HS-27A (cell line): ENCODE measurements at places on chromosomes 13 and 19.

- DNase-seq = no peak
Measured at GRCh38 chr13:24074678-24075077, 85.8 kb upstream of the SPATA13 start.

DNA sequence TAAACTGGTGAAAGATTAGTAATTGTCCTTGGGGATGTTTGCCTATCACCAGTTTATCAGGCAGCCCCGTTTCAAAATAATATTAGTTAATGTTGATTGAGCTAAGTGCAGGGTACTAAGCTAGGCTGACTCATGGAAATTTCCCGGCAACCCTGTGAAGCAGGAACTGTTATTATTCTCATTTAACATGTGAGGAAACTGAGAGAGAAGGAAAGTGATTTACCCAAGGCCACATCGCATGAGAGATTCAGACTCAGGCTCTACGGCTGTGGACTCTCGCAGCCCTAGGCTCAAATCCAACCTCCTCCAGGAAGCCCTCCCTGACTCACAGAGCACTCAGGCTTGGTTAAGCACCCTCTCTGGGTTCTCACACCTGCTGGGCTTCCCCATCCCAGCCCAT, 19.7 kb downstream of the CLPTM1 start:
- DNase-seq = no peak

GRCh38 chr13:67568205-67568604, 338.1 kb upstream of the PCDH9 start:
- no peak for DNase-seq

DNA sequence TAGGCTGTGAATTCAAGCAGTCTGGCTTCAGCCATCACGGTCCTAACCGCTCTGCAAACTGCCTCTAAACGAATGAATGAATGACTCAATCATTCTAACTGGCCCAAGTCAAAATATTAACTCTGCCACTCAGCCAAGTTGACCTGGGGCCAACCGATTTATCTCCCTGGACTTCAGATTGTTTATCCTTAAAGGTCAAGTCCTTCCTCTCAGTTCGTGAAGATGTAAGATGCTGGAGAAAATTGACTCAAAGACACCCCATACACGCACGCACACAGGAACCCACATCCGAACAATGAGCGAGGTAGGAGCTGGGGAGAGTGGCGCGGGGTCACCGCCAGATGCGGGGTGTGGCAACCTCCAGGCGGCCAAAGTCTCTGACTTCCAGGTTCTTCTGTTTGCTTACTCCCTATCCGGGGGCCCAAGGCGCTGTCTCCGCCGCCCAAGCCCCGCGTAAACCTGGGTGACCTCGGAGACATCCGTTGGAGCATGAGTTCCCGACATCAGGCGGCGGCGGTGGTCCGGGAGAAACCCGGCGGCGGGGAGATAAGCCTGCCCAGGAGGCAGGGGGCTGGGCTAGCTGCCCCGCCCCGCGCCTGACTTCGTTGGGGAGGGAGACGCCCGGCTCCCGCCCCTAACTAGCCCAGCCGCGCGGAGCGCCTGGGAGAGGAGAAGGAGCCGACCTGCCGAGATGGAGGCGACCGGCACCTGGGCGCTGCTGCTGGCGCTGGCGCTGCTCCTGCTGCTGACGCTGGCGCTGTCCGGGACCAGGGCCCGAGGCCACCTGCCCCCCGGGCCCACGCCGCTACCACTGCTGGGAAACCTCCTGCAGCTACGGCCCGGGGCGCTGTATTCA, at the start of gene CYP2S1:
Gene CYP2S1 (plus strand): TSS at position 646 of the 856 bp plus-strand sequence. CDS start 46 bp downstream, at position 692.
- no peak for DNase-seq

- no peak for DNase-seq
Measured at GRCh38 chr19:45279587-45280192, 28.6 kb downstream of the MARK4 start.

- no peak for DNase-seq
Measured at GRCh38 chr13:37201081-37201480, 95.6 kb upstream of the CSNK1A1L start.

DNA sequence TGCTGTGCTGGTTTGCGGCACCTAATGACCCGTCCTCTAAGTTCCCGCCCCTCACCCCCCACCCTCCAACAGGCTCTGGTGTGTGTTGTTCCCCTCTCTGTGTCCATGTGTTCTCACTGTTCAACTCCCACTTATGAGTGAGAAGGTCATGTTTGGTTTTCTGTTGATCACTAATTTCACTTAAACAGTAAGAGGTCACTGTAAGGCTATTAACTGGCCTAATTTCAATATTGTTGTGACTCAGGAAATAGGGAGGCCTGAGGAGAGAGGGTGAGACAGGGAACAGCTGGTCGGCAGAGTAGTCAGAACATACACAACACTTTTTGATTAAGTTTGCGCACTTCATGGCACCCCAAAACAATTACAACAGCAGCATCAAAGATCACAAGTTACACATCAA, 15.6 kb downstream of the TUBGCP3 start:
- no peak for DNase-seq

DNA sequence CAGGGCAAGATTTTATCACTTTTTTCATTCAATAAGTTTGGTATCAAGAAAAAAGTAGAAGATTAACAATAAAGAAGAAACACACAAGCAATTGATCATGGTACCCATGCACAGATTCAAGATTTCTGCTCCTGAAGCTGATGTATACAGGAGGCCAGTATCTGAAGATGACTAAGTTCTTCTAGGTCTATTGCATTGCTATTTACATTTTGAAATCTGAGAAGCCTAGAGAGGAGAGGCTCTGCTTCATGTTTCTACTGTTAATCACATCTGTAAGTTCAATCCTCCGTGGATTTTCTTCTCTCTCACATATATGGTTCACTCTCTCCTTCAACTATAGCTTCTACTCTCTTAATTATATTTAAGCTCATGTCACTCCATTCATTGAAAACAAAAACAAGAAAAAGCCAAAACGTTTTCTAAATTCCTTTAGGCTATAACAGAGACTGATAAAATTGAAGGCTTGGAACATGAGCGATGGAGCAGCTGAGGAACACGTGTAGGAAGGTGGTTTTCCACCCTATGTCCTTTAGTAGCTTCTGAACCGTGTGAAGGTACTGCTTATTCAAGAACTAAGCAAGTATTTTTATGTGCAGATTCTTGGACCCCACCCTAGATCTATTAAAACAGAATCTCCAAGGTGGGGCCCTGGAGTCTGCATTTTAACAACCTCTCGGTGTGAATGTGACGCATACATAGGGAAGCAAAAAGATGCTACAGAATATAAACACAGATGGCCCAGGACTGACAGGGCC, 198.2 kb downstream of the EFNB2 start:
- no peak for DNase-seq

DNA sequence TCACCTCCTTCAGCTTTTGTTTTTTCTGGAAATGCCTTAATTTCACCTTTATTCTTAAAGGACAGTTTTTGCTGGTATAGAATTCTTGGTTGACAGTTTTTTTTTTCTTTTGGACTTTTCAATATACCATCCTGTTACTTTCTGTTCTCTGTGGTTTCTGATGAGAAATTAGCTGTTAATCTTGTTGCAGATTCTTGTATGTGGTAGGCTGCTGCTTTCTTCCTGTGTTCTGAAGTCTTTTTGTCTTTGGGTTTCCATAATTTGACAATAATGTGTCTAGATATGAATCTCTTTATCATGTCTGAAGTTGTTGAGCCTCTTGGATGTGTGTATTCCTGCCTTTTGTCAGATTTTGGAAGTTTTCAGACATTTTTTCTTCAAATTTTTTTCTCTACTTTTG, 12.0 kb downstream of the ZNF283 start:
- no peak for DNase-seq

DNA sequence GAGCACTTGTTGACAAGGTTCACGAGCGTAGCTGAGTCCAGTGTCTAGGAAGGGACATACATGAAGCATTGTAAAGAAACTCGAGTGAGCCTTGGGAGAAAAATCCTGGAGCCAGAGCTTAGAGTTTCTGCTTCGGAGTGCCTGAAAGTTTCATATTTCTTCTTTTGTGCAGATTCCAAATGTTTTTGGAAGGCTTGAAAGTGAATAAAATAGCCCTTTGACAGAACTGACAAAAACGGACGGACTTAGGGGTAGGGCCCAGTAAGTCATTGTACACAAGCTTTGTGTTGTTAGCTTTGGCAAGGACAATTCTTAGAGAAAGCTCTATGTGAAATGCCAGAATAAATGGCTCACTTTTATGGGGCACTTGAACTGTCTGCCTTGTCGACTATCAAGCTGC, 2.8 kb downstream of the RNF113B start:
- no peak for DNase-seq

DNA sequence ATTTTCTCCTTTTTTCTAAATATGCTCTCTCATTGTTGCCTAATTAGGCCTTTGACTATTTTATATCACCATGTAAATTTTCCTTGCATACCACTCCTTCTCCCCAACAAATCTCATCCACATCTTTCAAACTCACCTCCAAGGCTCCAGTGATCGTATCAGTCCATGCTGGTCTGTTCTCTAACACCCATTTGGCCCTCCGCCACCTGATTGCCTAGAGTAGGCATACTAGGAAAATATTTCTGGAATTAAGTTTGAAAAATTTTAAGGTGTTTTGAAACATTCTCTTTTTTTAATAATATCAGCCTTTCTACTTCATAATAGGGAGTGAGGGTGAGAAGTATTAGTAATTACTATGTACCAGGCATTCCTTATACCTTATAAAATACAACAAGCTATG, 473.9 kb downstream of the FGF9 start:
- DNase-seq = no peak

- no peak for DNase-seq
Measured at GRCh38 chr19:42532891-42533290, 4.6 kb upstream of the CEACAM1 start.

GRCh38 chr19:33797802-33798671, 1.4 kb downstream of the KCTD15 start:
- no peak for DNase-seq

GRCh38 chr19:41928754-41929535, 696 bp upstream of the ERFL start:
- DNase-seq = no peak

GRCh38 chr13:95207769-95208366, 93.4 kb downstream of the ABCC4 start:
- DNase-seq = no peak

- no peak for DNase-seq
Measured at GRCh38 chr19:9782338-9782737, 13.8 kb upstream of the ZNF846 start.

DNA sequence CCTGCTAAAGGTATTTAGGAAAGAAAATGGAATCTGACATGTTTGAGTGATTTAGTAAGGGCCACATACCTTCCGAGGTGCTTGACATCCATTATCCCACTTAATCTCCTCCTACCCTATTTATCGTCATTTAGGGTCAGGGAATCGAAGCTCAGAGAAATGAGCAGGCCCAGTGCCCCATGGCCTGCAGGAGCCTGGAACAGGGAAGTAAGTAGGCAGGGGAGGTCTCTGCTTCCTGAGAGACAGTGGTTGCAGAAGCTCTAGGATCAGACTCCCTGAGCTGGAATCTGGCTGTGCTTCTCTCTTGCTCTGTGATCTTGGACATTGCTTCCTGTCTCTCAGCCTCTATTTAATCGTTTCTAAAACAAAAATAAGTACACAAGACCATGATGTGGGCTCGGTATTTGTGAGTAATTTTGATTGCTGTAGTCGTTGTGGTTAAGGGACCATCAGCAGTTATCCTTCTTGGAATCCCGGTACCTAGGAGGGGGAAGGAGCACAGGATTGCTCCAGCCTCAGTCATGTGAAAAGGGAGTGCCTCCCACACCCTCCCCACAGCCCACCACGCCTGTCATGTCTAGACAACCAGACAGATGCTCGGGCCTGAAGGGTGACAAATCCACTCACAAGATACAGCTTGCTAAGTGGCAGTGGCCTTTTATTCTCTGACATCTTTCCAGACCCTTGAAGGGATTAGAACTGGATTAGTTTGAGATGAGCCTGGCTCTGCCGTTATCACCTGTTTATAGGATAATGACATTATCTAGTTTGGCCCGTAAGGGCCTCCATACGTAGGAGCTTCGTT, 169.2 kb upstream of the TSHZ3 start:
- no peak for DNase-seq

DNA sequence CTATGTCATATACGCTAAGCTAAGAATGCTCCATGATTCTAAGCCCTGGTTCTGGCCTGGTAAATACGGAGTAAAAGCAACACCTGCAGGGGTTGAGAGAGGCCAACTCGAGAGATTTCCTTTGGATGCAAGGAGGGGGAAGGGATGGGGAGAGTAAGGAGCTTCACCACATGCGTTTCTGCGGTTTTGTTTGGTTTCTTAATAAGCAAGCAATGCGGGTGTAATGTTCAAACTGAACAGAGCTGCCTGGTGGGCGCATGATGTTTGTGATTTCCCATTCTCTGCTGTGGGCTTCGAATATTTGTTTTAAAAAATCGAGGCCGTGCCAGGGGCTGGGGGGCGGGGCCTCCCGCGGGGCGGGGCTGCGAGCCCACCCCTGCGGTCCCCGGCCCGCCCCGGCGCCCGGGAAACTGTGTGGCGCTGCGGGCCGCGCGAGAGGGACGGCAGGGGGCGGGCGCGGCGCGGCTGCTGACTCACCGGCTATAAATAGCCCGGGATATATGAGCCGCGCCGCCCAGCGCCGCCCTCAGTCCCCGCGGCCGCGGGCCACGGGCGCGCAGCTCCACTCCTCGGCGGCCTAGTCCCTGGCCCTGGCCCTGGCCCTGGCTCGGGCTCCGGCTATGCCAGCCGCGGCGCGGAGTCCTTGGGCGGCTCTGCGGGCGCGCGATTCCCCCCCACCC, 5.1 kb downstream of the BBC3 start:
- no peak for DNase-seq

DNA sequence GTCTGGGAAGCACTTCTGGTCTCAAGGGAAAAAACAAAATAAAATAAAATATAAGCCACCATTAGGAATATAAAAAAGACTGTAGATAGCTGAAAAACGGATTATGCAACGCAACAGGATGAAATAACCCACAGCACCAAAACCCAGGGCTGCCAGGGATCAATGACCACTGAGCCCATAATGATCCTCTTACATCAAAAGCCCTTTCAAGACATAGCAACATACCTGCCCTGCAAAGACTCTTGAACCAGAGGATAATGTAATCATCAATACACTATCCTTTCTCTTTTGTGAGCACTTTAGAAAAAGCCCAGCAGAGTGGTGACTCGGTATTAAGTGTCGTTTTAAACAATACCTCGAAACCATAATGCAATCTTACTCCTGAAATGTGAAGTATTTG, 235.0 kb upstream of the SOX21 start:
- no peak for DNase-seq

DNA sequence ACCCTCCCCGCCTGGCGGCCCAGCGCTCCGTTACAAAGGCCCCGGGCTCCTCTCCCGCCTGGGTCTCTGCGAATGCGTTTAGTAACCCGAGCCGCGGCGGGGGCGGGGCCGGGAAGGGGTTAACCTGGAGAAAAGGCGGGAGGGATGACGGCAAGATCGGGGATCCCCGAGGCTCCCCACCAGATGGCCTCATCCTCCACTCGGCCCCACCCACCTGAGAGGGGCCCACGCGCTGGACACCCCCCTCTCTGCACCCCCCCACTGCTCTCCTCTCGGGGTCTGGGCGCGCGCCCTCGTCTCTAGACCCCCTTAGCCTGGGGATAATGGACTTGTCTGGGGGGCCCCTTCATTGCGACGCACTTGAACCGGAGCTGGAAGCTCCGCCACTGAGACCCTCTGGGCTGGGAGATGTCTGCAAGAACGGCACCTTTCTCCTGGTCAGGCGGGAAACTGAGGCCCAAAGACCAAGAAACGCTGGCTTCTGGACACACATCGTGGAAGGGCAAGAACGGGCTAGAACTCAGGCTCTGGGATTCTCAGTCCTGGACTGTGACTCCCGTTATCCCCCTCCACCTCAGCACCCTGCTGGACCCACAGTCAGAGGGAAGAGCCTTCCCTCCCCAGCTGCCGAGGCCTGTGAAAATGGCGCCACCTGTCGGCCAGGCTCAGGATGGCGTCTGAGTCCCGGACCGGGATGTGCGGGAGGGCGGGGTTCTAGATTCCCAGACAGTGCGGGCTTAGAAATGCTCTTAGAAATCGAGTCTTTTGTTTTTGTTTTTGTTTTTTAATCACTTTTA, 2.9 kb upstream of the LTBP4 start:
- DNase-seq = peak; percentile 98
